Activated CD4-positive, alpha-beta T cell treated with anti-CD3 and anti-CD28 coated beads for 36 hours (primary cell): ENCODE measurements at places on chromosomes 3 and 15.

GRCh38 chr15:52698514-52698913 lies 19.3 kb upstream of the ATOSA start:
- no peak for DNase-seq
- no peaks in the 10 kb centered on the region for H3K36me3 ChIP-seq
- H3K4me3 ChIP-seq = no peak overlapping the region
- no peaks in the 10 kb centered on the region for H3K4me1 ChIP-seq
- no peaks in the 10 kb centered on the region for H3K27me3 ChIP-seq

GRCh38 chr15:69524814-69525213 lies 72.2 kb downstream of the RPLP1 start:
- no peak overlapping the region for H3K27ac ChIP-seq
- H3K27me3 ChIP-seq = peaks cover 3% of the 10 kb centered on the region
- peaks cover 4% of the 10 kb centered on the region for H3K4me1 ChIP-seq
- no peak for DNase-seq

DNA sequence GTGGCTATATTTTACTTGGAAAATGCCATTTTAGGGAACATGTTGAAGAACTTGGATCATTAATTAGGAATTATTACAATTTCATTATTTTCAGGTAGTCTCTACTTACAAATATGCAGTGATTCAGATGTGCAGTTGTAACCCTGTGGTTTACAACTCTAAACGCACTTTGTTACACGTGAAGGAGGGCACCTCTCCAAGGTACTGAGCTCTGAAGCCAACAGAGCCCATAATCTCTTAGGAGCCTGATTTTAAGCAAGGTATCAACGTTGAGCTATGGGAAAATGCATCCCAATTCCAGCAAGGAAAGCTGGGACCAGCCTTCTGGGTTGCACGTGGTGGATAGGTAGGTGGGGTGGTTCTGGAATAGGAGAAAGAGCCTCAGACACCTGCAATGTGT lies 81.5 kb upstream of the FAM3D start:
- peaks cover 13% of the 10 kb centered on the region for H3K27me3 ChIP-seq
- H3K4me3 ChIP-seq = no peak overlapping the region

DNA sequence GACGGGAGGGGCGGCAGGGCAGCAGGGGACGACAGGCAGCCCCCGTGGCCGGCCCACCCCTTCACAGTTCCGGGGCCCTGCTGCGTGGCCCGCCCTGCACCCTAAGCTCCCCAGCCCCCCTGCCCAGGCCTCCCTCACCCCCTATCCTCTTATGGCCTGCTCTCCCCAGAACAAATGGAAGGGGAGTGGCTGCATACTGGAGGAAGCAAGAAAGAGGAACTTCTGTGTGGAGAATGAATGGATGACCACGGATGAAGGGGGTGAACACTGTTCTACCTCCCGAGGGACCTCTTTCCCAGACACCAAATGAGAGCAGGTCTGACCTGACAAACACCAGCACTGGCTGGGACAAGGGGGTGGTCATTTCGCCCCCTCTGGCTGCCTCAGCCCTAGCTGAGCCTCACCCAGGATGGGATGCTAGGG lies 25.0 kb downstream of the SEC61A1 start:
- peaks cover 41% of the 10 kb centered on the region for H3K36me3 ChIP-seq
- peaks cover 21% of the 10 kb centered on the region for H3K4me1 ChIP-seq
- no peak overlapping the region for H3K4me3 ChIP-seq
- DNase-seq = no peak
- no peak overlapping the region for H3K27ac ChIP-seq
